ENCODE measurements at places on chromosomes 3 and 15. TPM values are rescaled to one million over a fixed set of nuclear protein-coding genes. Genes with fewer than 3 reads are reported as not detected.

Gene MYZAP
- total RNA-seq = not detected

Gene RPL39L
- total RNA-seq = 13.1 TPM

Gene GOLGA8T
- not detected for total RNA-seq

Gene MORC1
- total RNA-seq = not detected

Gene CISH
- total RNA-seq = 216 TPM

Gene ABCF3
- 70.8 TPM for total RNA-seq

Gene SLC12A1
- not detected for total RNA-seq

Gene CYP8B1
- total RNA-seq = not detected

Gene RFTN1
- 125 TPM for total RNA-seq

All from CD8-positive, alpha-beta memory T cell (primary cell).